ENCODE measurements at places on chromosomes 2 and 18.

GRCh38 chr2:177842243-177842642 is 230.3 kb downstream of the PDE11A start:
- no peak for DNase-seq
- H3K27ac ChIP-seq = no peak overlapping the region
- no peaks in the 10 kb centered on the region for H3K4me1 ChIP-seq
- no peak overlapping the region for H3K4me3 ChIP-seq
- H3K27me3 ChIP-seq = no peaks in the 10 kb centered on the region
- no peaks in the 10 kb centered on the region for H3K36me3 ChIP-seq

DNA sequence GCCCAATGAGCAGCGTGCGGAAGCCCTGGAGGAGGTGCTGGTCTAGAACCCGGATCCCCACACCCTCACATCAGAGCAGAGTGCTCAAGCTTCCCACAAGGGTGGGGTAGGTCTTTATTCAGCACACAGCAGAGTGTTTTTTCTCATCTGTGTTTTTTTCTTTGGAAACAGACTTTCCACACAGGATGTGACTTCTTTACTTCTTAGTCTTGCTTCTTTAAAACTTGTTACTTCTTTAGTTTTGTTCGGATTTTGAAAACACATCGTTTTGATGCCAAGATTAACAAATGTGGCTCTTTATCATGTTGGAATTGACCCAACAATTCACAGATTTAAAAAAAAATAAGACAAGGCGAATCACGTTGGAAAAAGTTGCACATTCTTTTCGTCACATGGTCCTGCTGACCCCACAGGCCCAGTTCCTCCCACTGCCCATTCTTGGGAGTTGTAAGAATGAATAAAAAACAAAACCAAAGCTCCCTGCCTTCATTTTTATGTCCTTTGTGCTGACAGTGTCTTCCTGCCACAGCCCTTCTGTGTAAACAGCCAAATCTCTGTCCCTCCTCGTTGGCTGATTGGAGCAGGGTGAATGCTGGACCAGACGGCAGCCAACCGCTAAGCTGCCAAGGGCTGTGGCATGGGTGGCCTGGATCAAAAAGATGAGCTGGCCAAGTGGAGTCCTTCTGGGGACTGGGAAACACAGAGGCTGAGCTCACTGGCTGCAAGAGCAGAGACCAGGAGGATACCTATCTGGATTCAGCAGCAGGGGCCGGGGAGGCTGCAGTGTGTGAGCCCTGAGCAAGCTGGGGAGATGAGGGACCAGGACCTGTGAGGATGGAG is 81.6 kb downstream of the TWIST2 start:
- no peaks in the 10 kb centered on the region for H3K27me3 ChIP-seq
- no peaks in the 10 kb centered on the region for H3K36me3 ChIP-seq
- DNase-seq = peak; percentile 63
- H3K4me1 ChIP-seq = no peaks in the 10 kb centered on the region
- peak overlapping the region; percentile 28 for H3K27ac ChIP-seq

- no peaks in the 10 kb centered on the region for H3K36me3 ChIP-seq
- DNase-seq = no peak
- no peak overlapping the region for H3K4me3 ChIP-seq
- no peaks in the 10 kb centered on the region for H3K27me3 ChIP-seq
Measured at GRCh38 chr2:199465988-199466691, 8.4 kb upstream of the SATB2 start.

GRCh38 chr18:34283506-34283905 is 58.8 kb upstream of the NOL4 start:
- H3K4me3 ChIP-seq = no peak overlapping the region
- no peak overlapping the region for H3K27ac ChIP-seq
- DNase-seq = no peak
- no peaks in the 10 kb centered on the region for H3K36me3 ChIP-seq
- no peaks in the 10 kb centered on the region for H3K27me3 ChIP-seq

- H3K27me3 ChIP-seq = no peaks in the 10 kb centered on the region
- no peak overlapping the region for H3K27ac ChIP-seq
- no peak for DNase-seq
Measured at GRCh38 chr2:234162861-234163260, 112.4 kb downstream of the SPP2 start.

GRCh38 chr2:207143215-207144172 is 22.3 kb downstream of the KLF7 start:
- no peak overlapping the region for H3K4me3 ChIP-seq
- H3K27ac ChIP-seq = peak overlapping the region; percentile 81
- no peaks in the 10 kb centered on the region for H3K27me3 ChIP-seq
- peak; percentile 77 for DNase-seq

- no peak for DNase-seq
- no peak overlapping the region for H3K27ac ChIP-seq
- peaks cover 23% of the 10 kb centered on the region for H3K4me1 ChIP-seq
- no peaks in the 10 kb centered on the region for H3K36me3 ChIP-seq
- H3K27me3 ChIP-seq = peaks cover 94% of the 10 kb centered on the region
Measured at GRCh38 chr2:26848336-26849055, 564 bp downstream of the DPYSL5 start.

- H3K27me3 ChIP-seq = no peaks in the 10 kb centered on the region
- DNase-seq = no peak
- no peak overlapping the region for H3K4me3 ChIP-seq
- no peak overlapping the region for H3K27ac ChIP-seq
- no peaks in the 10 kb centered on the region for H3K4me1 ChIP-seq
Measured at GRCh38 chr2:6645672-6646071, 220.0 kb downstream of the CMPK2 start.

GRCh38 chr2:201180010-201180409 is 2.9 kb upstream of the CASP10 start:
- no peak overlapping the region for H3K4me3 ChIP-seq
- no peak overlapping the region for H3K27ac ChIP-seq
- H3K4me1 ChIP-seq = peaks cover 5% of the 10 kb centered on the region
- H3K36me3 ChIP-seq = no peaks in the 10 kb centered on the region
- no peaks in the 10 kb centered on the region for H3K27me3 ChIP-seq

DNA sequence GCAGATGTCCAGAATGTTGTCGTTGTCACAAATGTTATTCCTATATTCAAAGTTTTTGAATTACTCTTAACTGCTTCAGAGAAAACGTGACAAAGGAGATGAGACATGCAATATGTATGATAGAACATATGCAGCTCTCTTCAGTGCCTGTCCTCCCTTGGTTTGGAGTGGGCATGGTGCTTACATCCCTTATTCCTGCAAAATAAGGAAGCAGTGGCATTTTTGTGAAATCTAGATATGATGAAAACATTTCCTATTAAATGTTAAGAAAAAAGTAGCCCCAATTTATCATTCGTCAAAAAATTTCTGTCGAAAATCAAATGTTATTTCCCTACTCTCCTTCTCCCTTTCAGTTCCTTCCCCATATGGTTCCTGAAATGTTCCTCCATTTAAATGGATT is 457.5 kb upstream of the FANCL start:
- H3K36me3 ChIP-seq = no peaks in the 10 kb centered on the region
- no peaks in the 10 kb centered on the region for H3K27me3 ChIP-seq
- DNase-seq = no peak
- no peak overlapping the region for H3K4me3 ChIP-seq

DNA sequence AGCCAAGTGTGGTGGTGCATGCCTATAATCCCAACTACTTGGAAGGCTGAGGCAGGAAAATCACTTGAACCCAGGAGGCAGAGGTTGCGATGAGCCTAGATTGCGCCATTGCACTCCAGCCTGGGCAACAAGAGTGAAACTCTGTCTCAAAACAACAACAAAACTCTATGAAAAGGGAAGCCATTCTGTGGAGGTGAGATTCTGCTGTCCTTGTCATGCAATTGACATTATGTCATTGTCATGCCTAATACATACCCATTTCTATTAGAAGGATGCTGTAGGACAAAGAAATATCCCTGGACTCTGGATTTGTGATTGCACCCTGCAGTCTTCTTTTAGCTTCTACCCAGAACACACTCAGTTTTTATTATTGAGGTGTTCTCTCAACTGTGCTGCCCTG is 8.6 kb downstream of the RASGRP3 start:
- H3K36me3 ChIP-seq = no peaks in the 10 kb centered on the region
- no peaks in the 10 kb centered on the region for H3K27me3 ChIP-seq
- H3K27ac ChIP-seq = no peak overlapping the region
- DNase-seq = no peak

DNA sequence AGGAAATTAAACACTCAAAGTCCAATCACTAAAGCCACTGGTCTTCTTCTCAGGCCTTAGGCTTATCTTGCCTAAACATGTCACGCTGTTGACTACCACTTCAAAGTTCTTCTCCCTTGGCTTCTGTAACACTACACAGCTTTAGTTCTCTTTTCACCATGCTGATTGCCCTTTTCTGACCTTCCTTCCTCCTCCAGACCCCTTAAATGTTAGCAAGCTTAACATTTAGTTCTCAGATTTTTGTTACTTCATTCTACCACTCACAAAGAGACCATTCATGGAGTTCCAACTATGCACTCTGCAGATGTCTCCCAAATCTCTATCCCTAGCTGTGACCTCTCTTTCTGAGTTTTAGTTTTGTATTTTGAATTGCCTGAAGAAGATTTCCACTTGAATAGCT is 64.4 kb downstream of the TTC21B start:
- H3K27me3 ChIP-seq = no peaks in the 10 kb centered on the region
- no peak overlapping the region for H3K4me3 ChIP-seq
- peaks cover 12% of the 10 kb centered on the region for H3K4me1 ChIP-seq
- H3K27ac ChIP-seq = peak overlapping the region; percentile 54
- H3K36me3 ChIP-seq = peaks cover 35% of the 10 kb centered on the region

DNA sequence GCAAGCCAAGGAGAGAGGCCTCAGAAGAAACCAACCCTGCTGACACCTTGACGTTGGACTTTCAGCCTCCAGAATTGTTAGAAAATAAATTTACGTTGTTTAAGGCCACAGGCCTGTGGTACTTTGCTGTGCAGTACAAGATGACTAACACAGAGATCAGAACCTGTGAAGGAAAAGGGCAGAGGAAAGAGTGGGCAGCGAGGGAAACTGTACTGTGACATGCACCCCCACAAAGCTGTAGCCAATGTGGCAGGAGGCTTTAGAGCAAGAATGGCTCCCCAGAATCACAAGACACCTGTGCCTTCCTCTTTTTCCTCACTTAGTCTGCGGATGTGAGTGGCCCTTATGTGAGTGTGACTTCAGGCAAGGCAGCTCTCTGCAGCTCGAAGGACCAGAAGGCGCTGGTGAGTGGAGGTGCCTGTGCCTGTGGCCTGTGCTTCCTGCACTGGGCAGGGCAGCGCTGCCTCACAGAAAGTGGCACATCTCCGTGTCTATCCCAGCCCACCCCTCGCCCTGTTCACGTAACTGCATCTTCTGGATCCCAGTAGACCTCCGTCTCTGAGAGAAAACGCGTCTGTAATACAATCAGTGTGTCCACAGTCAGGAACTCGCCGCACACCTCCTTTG is 89.5 kb downstream of the MRPS9 start:
- H3K4me1 ChIP-seq = no peaks in the 10 kb centered on the region
- DNase-seq = no peak
- no peak overlapping the region for H3K4me3 ChIP-seq
- H3K36me3 ChIP-seq = no peaks in the 10 kb centered on the region

- H3K4me3 ChIP-seq = no peak overlapping the region
- peaks cover 47% of the 10 kb centered on the region for H3K36me3 ChIP-seq
- no peaks in the 10 kb centered on the region for H3K27me3 ChIP-seq
- DNase-seq = no peak
Measured at GRCh38 chr18:58953627-58954026, 89.0 kb downstream of the ZNF532 start.

GRCh38 chr18:72819050-72819449 is 48.7 kb downstream of the NETO1 start:
- no peaks in the 10 kb centered on the region for H3K27me3 ChIP-seq
- DNase-seq = no peak
- no peak overlapping the region for H3K4me3 ChIP-seq
- no peaks in the 10 kb centered on the region for H3K36me3 ChIP-seq
- H3K27ac ChIP-seq = no peak overlapping the region

- DNase-seq = no peak
- H3K4me3 ChIP-seq = no peak overlapping the region
- no peaks in the 10 kb centered on the region for H3K4me1 ChIP-seq
Measured at GRCh38 chr2:212177724-212178123, 360.9 kb downstream of the ERBB4 start.

DNA sequence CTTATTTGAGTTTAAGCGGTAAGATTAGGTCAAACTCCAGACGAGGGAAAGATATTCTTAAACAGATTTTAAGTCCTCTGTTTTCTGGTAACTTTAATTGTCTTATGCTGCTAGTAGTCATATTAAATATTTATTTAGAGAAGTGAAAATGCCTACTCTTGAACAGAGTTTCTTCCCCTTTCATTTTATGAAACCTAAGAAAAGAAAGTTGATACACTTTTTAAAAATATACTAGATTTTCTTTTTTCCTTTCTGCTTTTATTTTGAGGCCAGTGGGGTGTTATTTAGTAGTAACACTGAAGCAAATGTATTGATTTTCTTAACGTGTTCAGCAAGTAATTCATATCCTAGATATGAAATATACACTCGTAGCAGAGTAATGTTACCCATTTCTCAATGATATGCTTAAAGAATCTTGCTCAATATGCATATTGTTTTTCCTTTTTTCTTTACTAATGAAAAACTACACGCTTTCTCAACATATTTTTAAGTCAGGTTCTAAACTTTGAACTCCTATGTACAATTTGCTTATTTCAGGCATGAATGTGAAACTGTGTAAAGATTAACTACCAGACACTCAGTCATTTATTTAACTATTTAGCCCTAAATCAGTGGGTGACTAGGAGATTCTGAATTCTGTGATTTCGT is 691 bp downstream of the KYNU start:
- no peaks in the 10 kb centered on the region for H3K27me3 ChIP-seq
- H3K4me3 ChIP-seq = no peak overlapping the region
- H3K36me3 ChIP-seq = no peaks in the 10 kb centered on the region
- DNase-seq = no peak
- H3K27ac ChIP-seq = peak overlapping the region; percentile 43
- H3K4me1 ChIP-seq = peaks cover 11% of the 10 kb centered on the region

DNA sequence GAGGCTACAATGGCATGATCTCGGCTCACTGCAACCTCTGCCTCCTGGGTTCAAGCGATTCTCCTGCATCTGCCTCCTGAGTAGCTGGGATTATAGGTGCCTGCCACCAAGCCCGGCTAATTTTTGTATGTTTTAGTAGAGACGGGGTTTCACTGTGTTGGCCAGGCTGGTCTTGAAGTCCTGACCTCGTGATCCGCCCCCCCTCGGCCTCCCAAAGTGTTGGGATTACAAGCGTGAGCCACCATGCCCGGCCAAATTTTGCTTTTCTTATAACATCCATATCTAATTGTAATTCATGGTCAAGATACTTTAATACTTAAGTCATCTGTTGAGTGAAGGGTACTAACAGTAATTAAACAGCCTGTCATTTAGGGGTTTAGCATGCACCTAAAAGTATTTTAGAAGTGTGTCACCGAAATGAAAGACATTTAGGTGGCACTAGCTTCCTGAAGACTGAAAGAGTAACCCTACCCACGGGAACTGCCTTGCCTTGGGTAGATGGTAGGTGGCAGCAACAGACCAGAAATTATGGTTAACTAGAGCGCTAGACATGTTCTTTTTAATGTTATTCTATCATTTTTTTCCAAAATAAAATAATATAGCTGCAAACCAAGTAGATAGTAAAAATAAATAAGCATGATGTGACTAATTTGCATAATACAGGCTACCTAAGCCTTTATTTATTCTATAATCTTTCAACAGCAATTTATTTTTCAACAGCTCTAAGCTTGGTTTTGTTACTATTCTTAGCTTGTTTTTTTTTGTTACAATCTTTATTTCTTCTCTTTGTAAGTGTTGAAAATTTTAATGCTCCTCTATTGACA is 8.6 kb upstream of the ACYP2 start:
- no peaks in the 10 kb centered on the region for H3K27me3 ChIP-seq
- no peak overlapping the region for H3K4me3 ChIP-seq
- no peaks in the 10 kb centered on the region for H3K4me1 ChIP-seq

GRCh38 chr18:6270771-6271216 is 143.9 kb downstream of the L3MBTL4 start:
- no peak overlapping the region for H3K27ac ChIP-seq
- H3K36me3 ChIP-seq = no peaks in the 10 kb centered on the region
- H3K27me3 ChIP-seq = no peaks in the 10 kb centered on the region
